HepG2 (cell line): ENCODE measurements at places on chromosomes 6 and 20. TPM values are rescaled to one million over a fixed set of nuclear protein-coding genes. Genes with fewer than 3 reads are reported as not detected.

Gene KIAA1755
- total RNA-seq = 0.04 and 0.07 TPM in 2 replicates

- DNase-seq = no peak
These were observed 98.8 kb upstream of the CITED2 start for GRCh38 chr6:139473231-139473701.

Gene DSP
- total RNA-seq = 89.8 and 133 TPM in 2 replicates

DNA sequence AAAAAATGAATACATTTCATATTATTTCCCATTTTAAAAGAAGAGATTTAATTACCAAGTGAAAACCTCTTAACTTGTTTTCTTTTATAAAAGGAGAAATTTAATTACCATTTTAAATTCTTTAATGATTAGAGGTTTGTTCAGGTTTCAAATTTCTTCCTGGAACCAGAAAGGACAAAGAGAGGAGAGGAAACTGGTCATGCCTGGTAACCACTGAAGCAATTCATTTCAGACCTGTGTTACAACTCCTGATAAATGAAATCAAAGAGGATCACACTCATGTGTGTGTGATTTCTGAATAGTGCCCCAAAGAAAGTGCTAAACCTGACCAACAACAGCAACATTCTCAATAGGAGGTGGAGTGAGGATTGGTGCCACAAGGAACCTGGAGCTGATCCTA, 12.6 kb upstream of the SLPI start:
- DNase-seq = no peak

Gene LBP
- 0.20 TPM in 1 of 2 replicates, not detected in the other for total RNA-seq

DNA sequence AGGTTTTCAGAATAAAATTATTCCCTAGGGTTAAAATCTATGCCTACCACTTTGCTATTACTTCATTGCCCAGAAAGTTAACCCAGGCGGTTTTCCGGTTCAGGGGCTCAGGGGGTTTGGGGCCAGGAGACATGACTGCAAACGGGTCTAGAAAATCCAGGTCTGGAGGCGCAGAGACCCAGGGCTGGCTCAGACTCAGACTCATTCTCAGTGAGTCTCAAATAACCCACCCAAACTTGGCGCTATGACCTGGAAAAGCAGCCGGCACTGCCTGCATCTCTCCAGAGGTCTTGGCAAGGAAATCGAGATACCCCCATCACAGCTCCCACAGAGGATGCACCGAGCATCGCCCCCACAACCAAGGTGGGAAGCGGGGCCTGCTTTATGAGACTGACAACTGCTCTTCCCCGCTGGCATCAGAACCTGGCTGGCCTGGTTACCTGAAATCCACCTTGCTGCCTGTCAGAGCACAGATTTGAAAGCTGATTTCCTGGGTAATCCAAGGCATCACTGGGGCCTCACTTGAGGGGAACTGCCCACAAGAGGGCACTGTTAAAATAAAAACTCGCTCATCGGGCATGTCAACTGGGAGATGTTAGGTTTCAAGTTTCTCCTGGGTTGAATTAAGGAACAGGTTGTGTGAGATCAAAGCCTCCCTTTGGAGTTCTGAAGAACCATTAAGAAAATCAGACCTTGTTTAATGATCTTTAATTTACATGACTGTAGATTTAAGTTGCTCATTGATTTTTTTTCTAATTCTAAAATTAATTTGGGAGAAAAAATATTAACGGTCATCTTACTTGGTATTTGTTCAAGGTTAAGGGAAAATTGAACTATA, 55.1 kb downstream of the KIF16B start:
- peak; percentile 60 for DNase-seq

Gene CLDN20
- not detected in 2 replicates for total RNA-seq

DNA sequence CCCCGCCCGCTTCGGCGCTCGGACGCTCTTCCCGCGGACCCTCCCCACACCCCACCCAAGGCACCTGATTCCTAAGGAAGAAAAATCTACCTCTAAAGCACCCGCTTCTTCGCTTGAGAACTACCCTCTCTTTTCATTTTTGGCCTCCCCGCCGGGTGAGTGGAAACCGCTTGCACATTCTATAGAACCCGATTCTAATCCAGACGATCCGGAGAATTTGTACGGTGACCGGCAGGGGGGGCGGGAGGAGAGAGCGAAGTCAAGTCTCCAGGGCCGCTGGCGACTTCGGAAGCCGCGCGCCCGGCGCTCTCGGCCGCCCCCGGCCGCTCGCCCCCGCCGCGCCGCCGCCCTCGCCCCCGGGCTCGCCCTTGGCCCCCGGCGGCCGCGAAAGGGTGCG, at the start of gene RBM24:
TSS of gene RBM24 (plus strand) at position 262 of the 397 bp plus-strand sequence. CDS start 221 bp downstream, outside the sequence.
- DNase-seq = peak; percentile 66

- no peak for DNase-seq
These were observed 105.1 kb upstream of the GPR6 start for GRCh38 chr6:109872968-109873545.

DNA sequence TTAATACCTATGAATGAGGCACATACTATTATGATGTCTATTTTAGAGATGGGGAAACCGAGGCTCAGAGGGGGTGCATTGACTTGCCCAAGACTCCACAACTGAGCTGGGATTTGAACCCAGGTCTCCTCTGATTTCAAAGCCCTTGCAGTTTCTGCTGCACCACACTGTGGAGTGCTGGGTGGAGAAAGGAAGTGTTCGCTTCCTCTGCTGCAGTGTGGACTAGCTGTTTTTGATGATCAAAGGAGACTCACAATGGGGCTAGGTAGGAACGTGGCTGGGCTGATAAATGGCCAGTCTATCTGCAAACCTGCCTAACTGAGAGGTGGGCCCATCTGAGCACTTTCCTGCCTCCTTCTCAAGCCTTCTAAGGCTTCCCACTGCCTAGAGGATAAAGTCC, 87.2 kb downstream of the CD40 start:
- no peak for DNase-seq

Gene HRH3
- 0.10 and 0.18 TPM in 2 replicates for total RNA-seq

DNA sequence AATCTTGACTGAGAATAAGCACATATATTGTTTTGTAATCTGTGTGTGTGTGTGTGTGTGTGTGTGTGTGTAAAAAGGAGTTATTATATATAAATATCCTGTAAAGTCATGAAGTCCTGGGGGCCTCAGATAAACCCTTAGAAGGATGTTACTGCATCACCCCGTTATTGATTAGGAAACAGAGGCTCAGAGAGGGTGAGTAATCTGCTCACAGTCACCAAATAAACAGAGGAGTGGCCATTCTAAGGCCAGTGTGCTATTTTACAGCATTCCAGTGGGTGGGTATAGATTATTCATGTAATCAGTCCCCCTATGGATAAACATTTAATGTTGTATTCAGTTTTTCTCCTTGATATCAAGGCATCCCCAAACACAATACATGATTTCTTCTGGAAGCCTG, 87.1 kb downstream of the CDC5L start:
- DNase-seq = no peak

DNA sequence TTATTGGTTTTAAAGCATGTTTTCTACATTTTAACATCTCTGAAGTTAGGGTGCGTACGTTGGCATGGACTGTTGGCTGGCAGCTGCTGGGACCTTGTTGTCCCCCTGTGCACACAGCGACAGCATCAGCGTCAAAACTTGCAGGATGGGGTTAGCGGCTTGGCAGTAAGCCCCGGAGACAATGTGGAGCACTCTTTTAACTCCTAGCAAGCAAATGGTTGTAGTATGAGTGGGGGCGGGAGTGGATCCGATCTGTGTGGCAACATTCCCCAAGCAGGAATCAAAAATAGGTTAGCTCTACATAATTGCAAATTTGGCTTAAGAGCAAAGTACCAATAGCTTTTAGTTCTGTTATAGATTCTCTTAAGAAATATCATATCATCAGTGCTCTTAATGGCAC, 70.1 kb downstream of the NRN1 start:
- DNase-seq = no peak

Gene GJA10
- not detected in 2 replicates for total RNA-seq

Gene TMEM151B
- total RNA-seq = not detected in 2 replicates

Gene TCP1
- total RNA-seq = 553 and 677 TPM in 2 replicates

DNA sequence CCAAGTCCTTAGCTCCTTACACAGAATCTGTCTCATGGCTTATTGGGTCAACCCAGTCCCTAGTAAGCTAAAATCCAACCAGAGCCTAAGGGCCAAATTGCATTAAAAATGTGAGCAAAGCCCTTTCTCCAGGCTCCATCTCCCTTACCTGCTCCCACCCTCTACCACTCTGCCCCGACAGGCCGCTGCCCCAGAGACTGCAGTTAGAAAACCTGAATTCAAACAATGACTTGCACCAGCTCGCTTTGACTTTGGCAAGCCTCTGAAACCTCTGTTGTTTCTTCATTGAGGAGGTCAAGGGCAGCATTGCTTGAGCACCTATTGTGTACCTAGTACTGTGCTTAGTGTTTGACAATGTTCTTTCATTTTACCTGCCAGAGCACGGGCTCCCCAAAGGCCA, 188.1 kb upstream of the PMEPA1 start:
- DNase-seq = no peak

Gene NNAT
- not detected in 2 replicates for total RNA-seq

Gene PPIL4
- 46.0 and 67.8 TPM in 2 replicates for total RNA-seq

- DNase-seq = peak; percentile 96
These were observed 12.9 kb downstream of the PARD6B start for GRCh38 chr20:50744143-50744792.

Gene FOXF2
- total RNA-seq = not detected in 2 replicates

Gene OR2J3
- not detected in 2 replicates for total RNA-seq

DNA sequence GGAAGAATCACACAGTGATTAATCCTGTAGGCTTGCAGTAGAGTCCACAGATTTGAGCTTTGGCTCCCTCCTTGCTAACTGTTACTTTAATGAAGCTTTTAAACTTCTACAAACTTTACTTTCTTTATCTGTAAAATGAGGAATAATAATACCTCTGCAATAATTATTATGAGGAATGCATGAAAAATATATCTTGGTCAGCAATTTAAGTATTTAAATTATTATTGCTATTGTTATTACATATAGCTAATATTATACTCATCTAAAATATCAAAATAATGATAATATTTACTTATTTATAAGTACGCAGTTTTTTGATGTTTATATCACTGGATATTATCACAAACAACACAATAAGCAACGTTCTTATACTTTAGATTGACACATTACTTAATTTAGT, 38.3 kb upstream of the LAMA2 start:
- no peak for DNase-seq

- no peak for DNase-seq
These were observed 880.9 kb downstream of the PRIM2 start for GRCh38 chr6:58198301-58198700.

DNA sequence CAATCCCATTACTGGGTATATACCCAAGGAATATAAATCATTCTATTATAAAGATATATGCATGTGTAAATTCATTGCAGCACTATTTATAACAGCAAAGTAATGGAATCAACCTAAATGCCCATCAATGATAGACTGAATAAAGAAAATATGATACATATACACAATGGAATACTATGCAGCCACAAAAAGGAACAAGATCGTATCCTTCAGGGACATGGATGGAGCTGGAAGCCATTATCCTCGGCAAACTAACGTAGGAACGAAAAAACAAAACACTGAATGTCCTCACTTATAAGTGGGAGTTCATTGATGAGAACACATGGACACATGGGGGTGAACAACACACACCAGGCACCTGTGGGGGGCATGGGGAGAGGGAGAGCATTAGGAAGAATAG, 156.7 kb downstream of the RNGTT start:
- DNase-seq = no peak

DNA sequence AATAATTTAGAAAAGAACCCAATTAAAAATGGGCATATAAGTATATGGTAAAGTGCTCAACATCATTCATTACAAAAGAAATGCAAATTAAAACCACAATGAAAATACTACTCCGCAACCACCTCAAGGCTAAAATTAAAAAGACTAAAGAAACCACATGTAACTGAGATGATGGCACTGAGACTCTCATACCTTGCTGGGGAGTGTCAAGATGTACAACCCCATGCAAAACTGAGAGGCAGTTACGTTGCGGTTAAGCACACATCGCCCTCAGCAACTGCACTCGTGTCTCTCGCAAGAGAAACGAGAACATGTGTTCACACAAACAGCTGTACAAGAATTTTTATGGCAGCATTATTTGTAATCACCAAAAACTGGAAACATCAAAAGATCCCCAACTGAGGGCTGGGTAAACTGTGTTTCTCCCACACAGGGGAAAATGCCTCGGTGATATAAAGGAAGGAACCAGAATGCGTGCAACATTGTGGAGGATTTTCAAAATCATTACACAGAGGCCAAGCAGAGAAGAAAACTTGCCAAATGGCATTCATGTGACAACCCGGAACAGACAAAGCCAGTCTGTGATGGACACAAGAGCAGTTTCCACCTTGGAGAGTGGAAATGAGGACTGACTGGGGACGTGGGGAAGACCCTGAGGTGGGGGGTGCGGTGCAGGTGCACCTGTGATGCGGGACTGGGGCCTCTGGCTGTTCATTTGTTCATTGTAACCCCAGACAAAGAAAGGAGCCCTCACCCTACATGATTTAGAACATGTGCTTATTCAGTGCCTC, 144.9 kb downstream of the WDR27 start:
- no peak for DNase-seq

Gene LY6G6F
- total RNA-seq = not detected in 2 replicates

GRCh38 chr6:13769655-13770053, 44.7 kb downstream of the MCUR1 start:
- DNase-seq = no peak

- DNase-seq = peak; percentile 56
These were observed 42.3 kb upstream of the ATXN1 start for GRCh38 chr6:16803294-16804200.

DNA sequence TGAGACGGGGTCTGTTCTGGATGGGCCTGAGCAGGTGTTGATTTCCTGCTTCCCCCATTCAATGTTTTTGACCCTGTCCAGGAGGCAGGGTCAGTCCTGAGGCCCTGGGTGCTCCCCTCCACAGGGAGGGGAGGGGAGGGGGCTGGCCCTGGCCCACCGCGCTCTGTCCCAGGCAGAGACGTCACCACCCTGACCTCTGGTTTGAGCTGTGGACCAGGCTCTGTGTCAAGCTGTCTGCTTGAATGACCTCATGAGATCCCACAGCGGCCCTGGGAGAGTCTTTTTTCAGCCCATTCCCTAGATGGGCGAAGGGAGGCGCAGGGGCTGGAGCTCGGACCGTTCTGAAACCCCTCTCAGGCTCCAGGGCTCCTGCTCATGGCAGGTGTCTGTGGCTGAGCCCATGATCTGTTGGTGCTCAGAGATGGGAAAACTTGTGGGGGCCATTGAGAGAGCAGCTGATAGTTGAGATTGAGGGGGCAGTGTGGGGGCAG, 8.9 kb upstream of the LKAAEAR1 start:
- DNase-seq = peak; percentile 64
